ENCODE measurements at places on chromosomes 6 and 20.

GRCh38 chr6:168658059-168658458 lies 217.1 kb downstream of the SMOC2 start:
- no peak for DNase-seq

DNA sequence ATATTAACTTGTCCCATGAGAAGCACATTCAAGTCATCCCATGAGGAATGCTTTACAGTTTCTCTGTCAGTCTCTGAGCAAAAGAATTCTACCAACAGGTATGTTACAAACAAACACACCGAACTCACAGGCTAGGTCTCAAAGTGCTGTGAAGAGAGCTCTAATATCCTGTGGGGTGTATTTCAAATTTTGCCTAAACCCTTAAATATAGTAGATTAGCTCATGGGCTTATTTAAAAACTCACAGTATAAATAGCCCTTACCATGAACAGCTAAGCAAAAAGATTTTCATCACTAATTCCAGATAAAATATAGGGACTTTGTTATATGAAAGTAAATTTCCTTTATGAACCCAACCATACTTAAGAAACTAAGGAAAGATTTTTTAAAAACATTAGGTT lies 77.8 kb downstream of the FILIP1 start:
- no peak for DNase-seq

DNA sequence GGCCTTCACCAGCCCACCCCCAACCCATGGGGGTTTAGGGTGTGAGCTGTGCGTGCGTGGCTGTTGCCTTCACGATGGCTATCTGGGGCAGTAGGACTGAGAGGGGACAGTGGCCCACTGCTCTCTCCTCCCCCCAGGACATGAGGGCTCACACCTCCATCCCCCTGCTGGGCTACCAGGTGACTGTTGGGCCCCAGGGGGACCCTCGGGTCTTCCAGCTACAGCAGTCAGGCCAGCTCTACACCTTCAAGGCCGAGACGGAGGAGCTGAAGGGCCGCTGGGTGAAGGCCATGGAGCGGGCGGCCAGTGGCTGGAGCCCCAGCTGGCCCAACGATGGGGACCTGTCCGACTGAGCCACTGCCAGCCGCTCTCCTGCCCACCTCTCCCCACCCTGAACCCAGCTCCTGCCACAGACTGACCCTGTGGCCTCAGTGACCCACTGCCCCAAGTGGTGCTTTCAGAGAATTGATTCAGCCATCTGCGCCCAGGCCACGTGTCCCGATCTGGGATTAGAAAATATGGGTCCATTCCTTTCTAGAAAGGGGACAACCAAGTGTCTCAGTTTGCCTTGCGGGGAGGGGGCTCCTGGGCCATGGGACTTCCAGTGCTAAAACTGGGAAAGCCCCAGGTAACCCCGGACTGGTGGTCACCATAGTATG lies 22.5 kb downstream of the FGD2 start:
- DNase-seq, result no peak

- DNase-seq, result no peak
Measured at GRCh38 chr6:31187780-31188194, 17.3 kb upstream of the POU5F1 start.

GRCh38 chr6:11613336-11613735 lies 75.8 kb downstream of the TMEM170B start:
- DNase-seq, result no peak

DNA sequence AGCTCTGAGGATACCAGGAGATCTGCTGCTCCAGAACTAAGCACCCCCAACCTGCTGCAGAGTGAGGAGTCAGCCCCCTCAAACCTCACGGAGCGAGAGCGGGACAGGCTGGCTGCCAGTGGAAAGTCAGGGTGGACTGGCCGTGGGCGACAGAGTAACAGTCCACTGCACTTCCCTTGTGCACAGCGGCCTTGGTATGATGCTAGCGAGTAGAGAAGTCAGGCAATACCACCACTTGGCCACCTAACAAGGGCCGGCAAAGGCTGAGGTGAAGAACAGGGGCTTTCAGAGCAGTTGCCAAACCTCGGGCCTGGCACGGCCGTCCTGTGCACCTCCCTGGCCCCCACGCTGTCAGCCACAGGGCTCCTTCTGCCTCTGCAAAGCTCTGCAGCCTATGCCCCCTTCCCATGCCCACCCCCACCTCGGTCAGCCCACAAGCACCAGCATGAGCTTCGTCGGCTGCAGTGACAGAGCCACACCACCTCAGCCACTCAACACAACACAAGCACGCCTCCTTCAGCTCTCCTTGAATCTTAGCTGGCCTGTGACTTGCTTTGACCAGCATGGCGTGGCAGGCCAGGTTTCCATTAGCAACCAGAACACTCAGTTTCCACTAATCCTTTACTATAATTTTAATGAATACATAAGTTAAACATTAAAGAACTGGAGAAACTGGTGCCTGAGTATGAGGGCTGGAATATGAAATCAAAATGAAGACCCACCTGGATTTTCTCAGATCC lies 127.6 kb upstream of the SNX9 start:
- DNase-seq, result no peak

DNA sequence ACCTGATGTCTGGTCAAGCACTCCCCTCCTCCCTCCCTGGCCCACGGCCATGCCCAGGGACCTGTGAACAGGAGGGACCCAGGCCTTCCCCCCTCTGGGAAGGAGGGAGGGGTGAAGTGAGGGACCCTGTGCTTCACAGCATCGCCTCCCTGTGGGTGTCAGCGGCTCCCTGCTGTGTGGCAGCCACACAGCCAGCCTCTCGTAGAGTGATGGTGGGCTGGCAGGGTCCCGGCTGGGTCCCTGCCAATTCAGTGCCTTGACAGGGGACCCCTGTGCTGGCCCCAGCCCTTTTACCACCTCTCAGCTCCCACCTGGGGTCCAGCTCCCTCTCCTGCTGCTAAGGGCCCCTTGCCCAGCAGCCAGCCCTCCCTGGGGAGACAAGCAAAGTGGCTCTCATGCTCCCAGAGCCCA lies 31.3 kb upstream of the GRM4 start:
- DNase-seq, result no peak

GRCh38 chr20:10741060-10741459 lies 67.3 kb upstream of the JAG1 start:
- no peak for DNase-seq

- DNase-seq, result no peak
Measured at GRCh38 chr6:36636687-36637418, 41.7 kb upstream of the CDKN1A start.

- DNase-seq, result no peak
Measured at GRCh38 chr6:87873556-87873955, 171.5 kb upstream of the AKIRIN2 start.

- DNase-seq, result no peak
Measured at GRCh38 chr6:161161889-161162624, 111.8 kb downstream of the AGPAT4 start.

DNA sequence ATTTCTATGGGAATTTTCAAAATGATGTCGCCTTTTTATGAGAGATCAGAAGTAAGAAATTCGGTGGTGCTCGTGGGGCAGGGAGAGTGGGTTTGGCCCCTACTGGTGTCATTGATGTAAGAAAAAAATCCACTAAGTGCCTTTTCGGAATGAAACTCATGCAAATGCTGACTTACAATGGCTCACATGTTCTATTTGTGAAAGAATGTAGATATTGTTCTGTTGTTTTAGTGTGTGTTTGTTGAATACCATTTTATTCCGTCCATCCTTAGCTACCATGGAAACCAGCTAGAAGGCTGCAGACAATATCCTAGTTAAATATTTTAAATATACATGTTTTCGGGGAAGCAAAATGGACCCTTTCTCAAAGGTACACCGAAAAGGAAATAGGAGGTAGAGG lies 304.9 kb downstream of the TAF4 start:
- DNase-seq, result no peak

GRCh38 chr6:9518431-9518830 lies 896.4 kb downstream of the TFAP2A start:
- no peak for DNase-seq

DNA sequence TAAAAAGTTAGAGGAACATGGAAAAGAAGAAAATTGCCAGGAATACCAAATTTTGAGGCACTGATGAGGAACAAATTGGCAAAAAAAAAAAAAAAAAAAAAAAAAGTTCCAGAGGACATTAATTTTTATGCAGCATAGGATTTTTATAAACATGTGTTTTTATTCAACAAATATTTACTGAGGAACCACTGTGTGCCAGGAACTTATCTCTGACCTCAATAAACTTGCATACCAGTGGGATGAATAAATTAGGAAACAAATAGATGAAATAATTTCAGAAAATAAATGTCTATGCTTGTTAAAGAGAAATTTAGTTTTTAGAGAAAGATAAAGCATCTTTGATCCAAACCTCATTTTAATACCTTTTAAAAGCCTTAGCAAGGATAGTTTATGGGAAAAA lies 175.1 kb downstream of the PDE10A start:
- no peak for DNase-seq

DNA sequence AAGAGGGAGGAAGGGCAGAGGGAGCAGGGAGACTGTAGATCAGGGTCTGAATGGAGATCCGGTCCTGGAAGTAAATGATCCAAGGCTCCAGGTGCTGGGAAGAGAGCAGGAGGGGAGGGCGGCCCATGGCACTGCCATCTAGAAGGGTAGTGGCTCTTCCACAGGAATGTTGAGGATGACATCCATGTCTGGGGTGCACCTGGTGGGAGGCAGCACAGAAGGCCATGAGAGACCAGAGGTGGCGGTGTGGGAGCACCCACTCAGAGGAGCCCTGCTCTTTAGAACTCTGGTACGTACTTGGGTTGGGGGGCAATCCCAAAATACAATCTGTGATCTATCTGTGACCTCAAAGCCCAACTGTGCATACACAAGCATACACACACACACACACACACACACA lies 13.5 kb downstream of the DEFB132 start:
- DNase-seq, result no peak

DNA sequence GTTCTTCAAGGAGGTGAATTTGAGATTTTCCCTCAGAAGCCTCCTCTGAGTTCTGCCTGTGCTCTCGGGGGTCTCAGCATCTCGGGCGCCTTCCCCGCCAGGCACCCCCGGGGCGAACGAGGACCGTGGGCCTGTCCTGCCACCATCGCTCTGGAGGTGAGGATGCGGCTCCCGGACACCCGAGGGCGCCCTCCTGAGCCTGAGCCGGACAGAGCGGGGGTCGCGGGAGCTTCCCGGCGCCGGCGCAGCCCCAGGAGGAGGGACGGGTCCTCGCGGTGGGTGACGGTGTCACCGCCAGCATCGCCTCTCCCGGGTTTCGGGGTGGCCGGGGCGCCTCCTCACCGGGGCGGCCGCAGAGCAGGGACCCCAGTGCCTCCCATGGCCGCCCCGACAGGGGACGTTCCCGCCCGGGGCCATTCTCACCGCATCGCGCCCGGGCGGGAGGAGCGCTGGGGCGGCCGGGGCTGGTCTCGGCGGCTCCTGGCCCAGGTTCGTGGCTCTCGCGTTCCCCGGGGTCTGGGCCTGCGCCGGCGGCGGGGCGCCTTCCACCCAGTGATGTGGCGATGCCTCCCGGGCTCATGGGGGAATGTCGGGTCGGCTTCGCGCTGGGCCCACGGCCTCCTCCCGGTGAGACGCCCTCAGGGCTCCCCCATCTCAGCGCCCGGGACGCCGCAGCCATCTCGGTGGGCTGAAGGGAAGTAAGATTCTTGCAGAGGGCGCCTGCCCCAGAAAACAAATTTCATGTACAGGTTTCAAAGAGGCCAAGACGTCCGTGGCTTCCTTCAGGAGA lies 210.5 kb downstream of the ERMARD start:
- peak; percentile 17 for DNase-seq

DNA sequence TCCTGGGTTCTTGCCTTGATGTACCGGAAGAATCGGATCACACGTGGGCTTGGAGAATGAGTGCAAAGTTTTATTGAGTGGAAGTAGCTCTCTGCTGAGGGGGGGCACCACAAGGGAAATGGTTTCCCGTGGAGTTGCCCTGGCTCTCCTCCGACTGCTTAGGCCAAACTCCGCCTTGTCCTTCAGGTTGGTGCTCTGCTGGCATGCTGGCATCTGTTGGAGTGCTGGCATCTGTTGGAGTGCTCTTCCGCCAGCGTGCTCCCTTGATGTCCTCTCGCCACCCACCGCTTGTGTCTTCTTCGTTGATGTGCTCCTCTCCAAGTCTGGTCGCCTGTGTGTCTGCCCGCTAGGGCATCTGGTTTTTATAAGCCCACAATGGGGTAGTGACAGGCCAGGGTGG lies 317.1 kb upstream of the HSF2 start:
- DNase-seq, result no peak

DNA sequence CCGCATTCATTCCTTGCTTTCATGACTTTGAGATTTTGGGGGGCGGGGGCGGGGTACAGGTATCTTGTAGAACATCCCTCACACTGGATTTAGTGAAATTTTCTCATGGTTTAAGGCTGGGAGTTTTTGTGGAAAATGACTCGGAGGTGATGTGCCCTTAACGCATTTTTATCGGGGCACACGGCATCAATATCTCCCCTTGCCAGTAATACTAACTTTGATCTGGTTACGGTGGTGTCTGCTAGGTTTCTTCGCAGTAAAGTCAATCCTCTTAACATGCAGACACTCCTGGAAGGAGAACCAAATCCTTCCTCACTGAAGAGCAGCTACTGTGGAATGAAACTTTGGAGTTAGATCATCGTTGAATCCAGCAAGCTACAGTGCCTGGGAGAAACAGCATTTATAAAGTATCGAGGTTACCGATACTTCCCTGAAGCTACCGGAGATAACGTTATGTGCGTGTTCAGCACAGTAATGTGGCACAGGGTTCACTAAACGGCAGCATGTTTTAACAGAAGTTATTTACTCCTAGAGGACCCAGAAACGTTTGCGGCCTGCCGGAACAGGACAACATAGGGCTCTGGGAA lies 1.2 kb upstream of the DYNLRB1 start:
- peak; percentile 27 for DNase-seq

GRCh38 chr20:2516399-2516798 lies 7.7 kb upstream of the ZNF343 start:
- no peak for DNase-seq

DNA sequence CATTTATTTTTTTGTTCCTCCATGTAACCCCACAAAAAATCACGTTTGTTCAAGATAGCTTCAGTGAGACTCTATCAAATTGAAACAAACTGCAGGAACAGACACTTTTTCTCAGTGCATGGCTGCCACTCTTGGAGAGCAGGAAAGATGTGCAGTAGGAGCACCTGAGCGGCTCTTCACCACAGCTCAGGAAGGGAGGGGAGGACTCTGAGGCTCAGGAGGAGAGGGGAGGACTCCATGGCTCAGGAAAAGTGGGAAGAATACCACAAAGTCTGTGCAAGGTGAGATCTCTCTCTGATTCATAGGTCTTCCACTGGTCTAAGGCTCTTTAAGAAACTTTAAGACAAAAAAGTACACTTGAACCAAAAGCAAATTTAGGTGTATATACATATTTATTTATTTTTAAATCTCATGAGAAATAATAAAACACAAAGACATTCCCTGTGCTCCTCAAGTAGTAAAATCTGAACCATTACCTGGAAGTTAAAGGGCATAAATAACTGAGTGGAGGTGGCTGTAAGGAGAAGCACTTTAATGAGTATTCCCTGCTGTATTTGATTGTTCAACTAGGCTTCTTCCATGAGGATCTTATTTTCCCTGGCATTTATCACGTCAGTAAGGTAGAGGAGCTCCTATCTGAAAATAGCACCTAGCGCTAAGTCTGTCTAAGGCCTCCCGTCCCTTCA lies 69.2 kb upstream of the CCN6 start:
- no peak for DNase-seq

DNA sequence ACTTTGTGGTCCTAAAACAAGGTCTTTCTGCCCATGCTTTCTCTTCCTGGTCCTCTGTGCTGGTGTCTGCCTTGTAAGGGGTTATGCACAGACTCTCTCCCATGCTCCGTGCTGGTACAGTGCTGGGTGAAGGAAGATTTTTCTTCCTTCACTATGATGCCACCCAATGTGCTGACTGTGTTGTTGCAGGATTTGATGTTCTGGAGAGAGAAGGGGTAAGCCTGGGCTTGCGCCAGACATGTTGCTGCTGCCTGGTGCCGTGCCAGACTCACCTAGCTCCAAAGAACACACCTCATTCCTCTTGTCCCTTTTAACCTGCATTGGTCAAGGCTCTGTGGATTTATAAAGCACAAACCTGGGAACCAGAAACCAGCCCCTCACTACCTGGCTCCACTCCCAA lies 28.4 kb upstream of the ARMH2 start:
- DNase-seq, result no peak
